ENCODE measurements at places on chromosomes 16 and 17.

- DNase-seq, result peak; percentile 90
These were observed 7.1 kb upstream of the ORAI3 start for GRCh38 chr16:30941600-30942425.

DNA sequence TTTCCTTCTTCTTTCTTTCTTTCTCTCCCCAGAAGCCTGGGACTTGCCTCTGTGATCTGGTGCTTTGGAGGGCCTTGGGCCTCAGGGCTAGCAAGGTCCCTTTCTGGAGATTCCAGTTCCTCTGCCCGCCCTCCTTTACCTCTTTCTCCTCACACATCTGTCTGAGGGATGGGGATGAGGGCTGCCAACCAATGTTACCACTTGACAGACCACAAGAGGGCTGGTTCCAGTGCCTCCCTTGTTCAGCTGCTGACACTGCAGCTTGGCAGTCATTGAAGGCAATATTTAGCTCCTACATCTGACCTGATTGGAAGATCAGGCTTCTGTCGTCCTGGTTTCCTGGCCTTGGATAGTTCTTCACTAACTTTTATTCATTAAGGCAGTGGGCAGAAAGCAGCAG, 3.6 kb upstream of the ZNF652 start:
- peak; percentile 32 for DNase-seq

- DNase-seq, result no peak
These were observed 52.1 kb upstream of the TOB1 start for GRCh38 chr17:50918071-50918932.

DNA sequence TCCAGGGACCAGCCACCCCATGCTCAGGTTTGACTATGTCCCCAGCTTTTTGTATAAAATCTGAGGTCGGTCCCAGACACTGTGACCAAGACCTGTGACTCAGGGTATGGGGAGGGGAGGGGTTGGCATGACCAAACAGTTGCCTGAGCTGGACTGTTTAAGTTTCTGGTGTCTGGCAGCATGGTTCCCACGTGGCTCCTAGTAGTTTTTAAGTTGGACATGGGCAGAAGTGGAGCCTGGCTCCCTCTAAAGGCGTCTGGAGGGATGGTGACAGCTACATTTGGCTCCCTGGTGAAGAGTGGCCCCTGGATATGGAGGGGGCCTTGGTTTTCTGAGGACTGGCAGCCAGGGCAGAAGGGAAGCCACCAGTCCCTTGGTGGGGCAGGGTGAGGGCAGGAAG, 7.9 kb downstream of the SMCR8 start:
- DNase-seq, result peak; percentile 37

- DNase-seq, result no peak
These were observed 16.2 kb upstream of the ASGR2 start for GRCh38 chr17:7130621-7131422.

DNA sequence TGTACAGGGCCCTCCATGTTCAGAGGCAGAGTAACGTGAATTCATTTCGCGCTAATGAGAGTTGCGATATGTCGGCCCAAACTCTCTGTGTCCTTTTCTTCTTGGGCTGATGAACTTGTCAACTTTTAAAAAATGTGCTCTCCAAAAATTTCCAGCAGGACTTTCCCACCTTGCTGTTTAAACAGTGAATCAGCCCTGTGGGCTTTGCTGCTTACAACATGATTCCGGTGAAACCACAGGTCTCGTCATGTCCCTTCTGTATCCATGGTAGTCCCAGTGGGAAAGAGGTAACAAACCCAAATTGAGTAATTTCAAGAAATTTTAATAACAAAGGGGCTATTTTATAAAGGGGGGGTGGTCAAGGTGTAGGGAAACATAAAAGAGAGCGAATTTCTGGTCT, 612.9 kb downstream of the MAF start:
- DNase-seq, result no peak

GRCh38 chr16:49362230-49362629, 11.4 kb upstream of the C16orf78 start:
- DNase-seq, result no peak

DNA sequence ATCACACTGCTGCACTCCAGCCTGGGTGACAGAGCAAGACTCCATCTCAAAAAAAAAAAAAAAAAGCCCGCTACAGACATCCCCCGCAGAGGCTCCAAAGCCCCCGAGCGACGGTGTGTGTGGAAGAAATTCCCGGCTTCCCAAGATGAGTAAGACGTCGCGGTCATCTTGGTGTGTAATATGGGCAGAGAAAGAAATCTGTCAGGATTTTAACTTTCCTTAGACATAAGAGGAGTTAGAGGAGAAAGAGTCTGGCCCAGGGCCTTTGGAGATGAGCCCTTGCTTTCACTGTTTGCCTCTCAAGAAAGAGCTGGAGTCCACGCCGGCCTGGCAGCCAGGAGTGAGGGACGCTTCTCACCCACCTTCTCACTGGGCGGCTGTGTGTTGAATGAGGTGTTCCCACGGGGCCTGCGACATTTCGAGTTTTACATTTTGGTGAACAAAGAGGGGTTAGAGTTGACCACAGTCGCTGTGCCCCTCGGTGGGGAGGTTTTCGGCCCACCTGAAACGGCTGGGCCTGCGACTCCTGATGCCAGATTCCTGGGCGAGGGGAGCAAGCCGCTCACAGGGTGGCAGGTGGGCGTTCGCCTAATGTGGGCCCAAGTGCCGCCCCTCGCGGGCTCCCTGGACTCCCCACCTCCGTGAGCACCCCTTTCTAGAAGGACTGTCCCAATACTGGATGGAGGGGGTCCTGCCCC, 17.9 kb downstream of the C1QTNF1 start:
- no peak for DNase-seq

GRCh38 chr17:69348429-69348828, 21.5 kb upstream of the ABCA5 start:
- no peak for DNase-seq

DNA sequence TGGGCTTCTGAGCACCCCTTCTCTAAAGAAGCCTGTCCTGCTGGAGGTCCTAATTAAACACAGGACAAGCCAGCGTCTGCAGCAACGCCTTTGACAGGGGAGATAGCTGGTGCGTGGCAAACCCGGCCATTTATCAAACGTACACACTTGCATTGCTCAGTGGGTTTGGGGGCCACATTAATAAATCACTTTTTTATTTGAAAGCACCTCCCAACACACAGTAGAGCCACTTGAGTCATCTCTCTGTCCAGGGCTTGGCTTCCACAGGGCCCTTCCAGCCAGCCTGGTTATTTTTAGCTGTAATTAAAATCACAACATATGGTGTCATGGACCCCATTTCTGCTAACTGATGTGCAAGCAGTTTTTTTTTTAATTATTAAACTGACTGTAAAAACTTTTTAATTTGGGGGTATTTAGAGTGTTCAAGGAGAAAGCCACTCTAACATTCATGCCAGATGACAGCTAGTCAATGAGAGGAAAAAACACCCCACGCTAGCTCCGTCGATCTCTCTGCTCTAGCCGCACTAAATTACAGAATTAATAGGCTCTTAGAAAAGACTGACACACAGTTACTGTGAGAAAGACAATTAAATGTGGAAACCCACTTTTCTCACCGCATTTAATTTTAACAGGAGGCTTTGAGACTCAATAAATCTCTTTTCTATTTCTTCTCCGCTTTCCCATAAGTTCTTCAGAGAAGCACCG, 201.0 kb upstream of the WSCD1 start:
- no peak for DNase-seq

Data from AG20443 (cell line).